Activated CD4-positive, alpha-beta T cell treated with anti-CD3 and anti-CD28 coated beads, Interleukin-2, amount 50 U/mL, for 24 hours (primary cell): ENCODE measurements at places on chromosomes 6 and 20.

GRCh38 chr6:138948004-138948403 is 40.0 kb downstream of the REPS1 start:
- DNase-seq: no peak

- DNase-seq: no peak
Measured at GRCh38 chr6:69286331-69286730, 510.5 kb downstream of the LMBRD1 start.

DNA sequence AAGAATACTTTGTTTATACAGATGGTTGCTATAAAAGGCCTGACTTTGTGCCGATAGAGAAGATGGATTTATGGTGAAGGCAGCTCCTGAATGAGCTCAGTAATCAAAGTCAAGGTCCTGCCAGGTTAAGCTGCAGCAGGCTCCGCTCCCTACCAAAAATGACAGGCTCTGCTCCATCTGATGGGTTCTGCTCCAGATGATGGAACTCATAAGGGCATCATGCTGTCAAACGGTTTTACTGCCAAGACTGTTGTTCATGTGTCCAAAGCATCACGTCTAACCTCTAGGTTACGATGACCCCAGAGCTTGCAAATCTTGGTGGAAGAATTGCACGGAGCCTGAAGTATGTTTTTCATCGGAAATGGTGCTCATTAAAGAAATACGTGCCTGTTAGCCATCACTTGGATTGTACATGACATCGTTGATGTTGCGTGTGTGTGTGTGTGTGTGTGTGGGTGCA is 19.2 kb upstream of the PTGIS start:
- DNase-seq: no peak

DNA sequence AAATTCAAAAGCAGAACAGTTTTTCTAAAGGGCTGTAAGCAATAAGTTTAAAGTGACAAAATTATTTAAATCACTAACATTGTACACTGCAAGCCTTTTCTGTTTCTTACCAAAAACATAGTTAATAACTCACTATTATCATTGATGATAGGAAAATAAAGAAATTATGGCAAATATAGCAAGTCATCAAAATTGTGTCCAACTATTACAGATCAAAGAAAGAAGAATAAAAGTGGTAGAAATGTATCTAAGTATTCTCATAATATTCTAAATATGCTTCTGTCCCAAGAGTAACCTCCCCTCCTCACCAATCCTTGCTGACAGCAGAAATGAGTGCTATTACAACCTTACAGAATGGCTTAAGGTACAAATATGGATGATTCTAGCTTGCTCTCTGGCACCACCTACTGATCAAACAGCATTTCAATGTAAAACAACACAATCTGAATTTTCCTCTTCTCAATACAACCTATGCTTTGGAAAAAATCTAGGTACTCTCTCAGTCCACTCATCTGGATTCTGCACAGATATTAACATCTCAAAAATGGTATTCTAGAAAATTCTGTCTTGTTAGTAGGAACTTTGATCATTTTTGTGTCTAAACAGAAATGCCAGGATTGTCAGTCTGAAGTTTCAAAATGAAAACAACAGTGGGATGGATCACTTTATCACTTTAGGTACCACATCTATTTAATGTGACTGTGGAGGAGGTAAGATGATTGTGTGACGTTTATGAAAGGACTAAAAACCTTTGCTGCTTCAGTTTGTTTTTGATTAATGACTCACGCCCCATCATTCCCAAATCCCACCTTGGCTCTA is 40.9 kb downstream of the ZFP64 start:
- peak; percentile 20 for DNase-seq

GRCh38 chr6:45676380-45676779 is 298.6 kb upstream of the SUPT3H start:
- DNase-seq: no peak

DNA sequence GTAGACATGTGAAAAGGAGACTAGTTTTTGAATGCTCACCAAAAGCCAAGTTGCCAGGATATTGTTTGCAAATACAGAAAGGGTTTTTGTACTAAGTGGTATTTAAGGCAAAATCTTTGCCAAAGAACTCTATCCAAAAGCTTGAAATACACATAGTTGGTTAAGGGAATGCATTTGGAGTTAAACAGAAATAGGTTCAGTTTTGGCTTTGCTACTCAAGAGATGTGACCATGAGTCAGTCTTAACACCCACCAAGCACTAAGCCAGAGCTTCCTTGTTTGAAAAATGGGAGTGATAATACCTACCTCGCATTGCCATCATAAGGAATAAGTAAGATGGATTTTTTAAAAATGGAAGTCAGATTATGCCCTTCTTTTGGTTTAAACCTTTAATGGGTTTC is 191.7 kb upstream of the LAMP5 start:
- DNase-seq: no peak

GRCh38 chr6:154721460-154721859 is 11.8 kb upstream of the SCAF8 start:
- no peak for DNase-seq

DNA sequence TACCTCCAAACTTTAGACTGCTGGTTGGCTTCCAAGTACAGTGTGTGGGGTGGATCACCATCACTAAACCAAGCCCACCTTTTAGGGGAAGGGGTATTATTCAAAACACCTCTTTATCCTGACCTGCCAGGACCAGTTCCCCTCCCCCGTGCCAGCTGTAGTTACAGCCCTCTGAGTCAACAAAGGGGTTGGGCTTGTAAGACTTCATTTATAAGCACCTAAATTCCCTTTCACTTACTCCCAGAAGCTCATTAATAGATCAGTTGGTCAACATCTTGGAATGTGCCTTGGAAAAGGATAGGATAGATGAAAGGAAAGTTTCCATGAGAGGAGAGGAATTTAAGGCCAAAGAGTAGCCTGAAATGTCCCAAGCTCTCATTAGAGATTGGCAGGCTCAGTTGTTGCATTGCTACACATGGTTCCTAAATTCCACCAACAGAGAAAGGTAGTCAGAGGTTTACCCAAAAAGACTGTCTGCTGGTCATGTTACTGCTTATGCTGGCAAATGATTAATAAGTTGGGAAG is 59.2 kb downstream of the TNFAIP3 start:
- no peak for DNase-seq

GRCh38 chr6:42637681-42638080 is 73.9 kb downstream of the UBR2 start:
- no peak for DNase-seq

DNA sequence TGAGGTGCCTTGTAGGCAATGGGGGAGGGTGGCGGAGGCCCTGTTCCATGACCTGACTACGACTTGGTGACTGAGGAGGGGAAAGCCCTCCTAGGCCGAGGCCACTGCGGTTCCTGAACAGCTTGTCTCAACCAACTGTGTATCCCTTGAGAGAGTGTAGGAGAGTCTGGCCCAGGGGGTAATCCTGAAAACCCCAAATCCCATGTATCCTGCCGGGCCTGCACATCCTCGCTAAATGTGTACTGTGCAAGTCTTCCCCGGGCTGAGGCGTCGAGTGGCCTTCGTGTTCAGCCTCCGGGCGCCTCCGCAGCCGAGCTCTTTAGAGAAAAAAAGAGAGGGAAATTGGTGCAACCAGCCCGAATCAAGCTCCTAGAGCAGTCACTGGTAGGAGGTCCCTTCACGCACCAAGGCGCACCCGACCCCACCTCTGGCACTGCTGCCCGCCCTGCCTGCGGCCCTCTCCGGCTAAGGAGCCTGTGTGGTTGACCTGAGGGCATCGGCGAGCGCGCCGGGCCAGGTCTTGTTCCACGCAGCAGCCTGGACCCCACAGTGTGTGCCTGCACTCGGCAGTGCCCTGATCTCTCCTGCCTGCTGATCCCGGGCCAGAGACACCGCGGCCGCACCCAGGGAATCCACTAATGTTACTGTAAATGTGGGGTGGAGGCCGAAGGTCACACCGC is 7.3 kb downstream of the SIM1 start:
- no peak for DNase-seq

DNA sequence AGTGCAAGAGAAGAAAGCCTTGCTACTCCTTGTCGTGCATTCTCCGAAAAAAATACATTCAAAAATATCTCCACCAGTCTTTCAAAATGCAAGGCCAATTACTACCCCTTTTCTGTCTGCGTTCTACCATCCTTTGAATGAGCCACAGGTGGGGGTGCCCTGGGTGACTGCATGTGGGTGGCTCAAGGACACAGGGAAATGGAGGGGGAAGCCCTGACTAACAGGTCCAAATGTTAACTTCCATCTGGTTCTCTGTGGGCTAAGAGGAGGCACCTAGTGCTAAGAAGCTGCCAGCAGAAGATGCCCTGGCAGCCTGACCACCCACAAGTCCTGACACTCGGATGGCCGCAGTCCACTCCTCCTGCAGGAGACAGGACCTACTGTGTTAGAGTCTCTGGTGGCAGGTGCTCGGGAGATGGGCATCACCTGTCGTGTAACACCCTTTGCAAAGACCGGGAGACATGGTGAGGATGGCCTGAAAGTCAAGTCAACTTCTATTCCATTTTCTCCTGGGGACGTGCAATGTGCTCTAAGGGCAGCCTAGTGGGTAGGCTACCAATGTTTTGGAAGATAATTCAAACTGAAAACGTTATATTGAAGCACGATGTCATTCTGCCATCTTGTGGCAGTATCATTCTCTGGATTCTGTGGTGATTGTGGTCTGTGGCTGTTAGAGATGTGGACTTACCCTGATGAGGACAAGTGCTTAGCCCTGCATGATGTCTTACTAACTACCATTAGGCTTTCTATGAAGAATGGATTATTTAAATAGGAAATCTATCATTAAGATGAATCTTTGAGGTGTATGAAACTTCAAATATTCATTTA is 27.4 kb upstream of the IGF2R start:
- peak; percentile 33 for DNase-seq

GRCh38 chr20:48332555-48332954 is 495.2 kb downstream of the PREX1 start:
- DNase-seq: no peak

GRCh38 chr6:119241111-119241465 is 108.5 kb downstream of the MAN1A1 start:
- no peak for DNase-seq

- DNase-seq: no peak
Measured at GRCh38 chr6:30494291-30494861, 5.1 kb downstream of the HLA-E start.

- no peak for DNase-seq
Measured at GRCh38 chr6:133707456-133707855, 181.5 kb upstream of the TCF21 start.

GRCh38 chr6:137688230-137688971 is 178.7 kb upstream of the TNFAIP3 start:
- no peak for DNase-seq

GRCh38 chr20:23410916-23411695 is 10.2 kb downstream of the NAPB start:
- no peak for DNase-seq

GRCh38 chr20:48595495-48596333 is 232.1 kb downstream of the PREX1 start:
- DNase-seq: no peak

DNA sequence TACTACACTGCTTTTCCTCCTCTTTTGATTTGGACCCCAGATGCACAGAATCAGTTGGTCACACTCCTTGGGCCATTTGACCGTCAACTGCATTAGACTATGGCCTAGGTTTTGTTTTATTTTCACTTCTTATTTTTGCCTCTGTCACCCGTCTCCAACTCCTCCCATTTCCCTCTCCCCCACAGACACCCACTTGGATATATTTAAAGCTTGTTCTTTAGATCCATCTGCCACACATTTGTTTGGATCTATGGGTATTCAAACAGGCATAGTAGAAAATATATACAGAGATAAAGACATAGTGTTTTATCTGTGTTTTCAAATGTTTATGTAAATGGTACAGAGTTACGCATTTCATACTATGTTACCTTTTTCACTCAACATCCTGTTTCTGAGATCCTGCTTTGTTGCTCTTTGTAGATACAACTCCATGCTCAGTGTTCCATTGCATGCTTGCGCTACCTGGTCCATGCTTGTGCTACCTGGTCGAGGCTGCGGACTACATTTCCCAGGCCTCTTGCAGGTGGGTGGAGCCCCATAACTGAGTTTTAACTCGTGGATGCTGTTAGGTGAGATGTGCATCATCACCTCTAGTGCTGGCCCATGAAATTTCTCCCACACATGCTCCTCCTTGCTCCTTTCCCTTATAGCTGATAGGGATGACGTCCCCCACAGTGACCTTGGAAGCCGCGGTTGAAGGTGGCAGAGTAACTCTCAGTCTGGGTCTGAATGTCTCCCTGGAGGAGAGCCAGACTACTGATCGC is 11.5 kb upstream of the PREX1 start:
- DNase-seq: no peak

DNA sequence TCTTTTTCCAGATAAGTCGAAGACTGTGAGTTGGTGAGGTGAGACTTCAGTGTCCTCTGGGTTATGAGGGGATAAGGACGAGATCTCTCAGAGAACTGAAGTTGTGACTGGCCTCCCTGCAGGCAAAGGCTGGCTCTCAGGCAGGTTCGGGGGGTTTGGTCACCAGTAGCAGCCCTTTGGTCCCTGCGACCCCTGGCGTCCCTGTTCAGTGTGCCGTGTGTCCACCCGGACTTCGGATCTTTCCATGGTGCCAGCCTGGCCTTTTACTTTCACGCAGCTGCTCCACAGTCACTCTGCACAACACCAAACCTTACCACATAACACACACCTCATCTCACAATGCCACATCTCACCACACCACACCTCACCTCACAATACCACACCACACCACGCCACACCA is 131.9 kb downstream of the ERMARD start:
- DNase-seq: no peak

GRCh38 chr6:2102316-2102883 is 143.0 kb downstream of the GMDS start:
- no peak for DNase-seq

DNA sequence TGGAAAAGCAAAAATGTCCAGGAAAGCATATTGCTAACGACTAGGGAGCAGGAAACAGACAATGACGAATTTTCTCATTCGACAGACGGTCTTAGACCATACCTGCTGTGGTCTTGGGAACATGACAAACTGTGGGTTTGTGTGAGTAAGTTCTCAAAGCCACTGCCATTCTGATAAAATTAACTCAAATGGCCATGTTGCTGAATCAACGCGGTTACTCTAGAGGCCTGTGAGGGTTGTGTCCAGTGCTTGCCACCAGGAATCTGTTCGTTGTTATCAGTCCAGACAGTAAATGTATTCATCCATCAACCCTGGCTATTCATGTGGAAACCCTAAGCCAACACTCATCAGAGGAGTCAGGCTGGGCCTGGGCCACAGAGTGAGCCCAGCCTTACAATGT is 124.3 kb downstream of the MYLK4 start:
- DNase-seq: no peak

- no peak for DNase-seq
Measured at GRCh38 chr20:19817017-19817416, 59.0 kb downstream of the RIN2 start.

- DNase-seq: no peak
Measured at GRCh38 chr6:131172222-131172621, 37.0 kb downstream of the AKAP7 start.

- DNase-seq: no peak
Measured at GRCh38 chr6:30882759-30883684, 1.3 kb upstream of the DDR1 start.
